EH (cell line): ENCODE measurements at places on chromosomes 6 and 20.

DNA sequence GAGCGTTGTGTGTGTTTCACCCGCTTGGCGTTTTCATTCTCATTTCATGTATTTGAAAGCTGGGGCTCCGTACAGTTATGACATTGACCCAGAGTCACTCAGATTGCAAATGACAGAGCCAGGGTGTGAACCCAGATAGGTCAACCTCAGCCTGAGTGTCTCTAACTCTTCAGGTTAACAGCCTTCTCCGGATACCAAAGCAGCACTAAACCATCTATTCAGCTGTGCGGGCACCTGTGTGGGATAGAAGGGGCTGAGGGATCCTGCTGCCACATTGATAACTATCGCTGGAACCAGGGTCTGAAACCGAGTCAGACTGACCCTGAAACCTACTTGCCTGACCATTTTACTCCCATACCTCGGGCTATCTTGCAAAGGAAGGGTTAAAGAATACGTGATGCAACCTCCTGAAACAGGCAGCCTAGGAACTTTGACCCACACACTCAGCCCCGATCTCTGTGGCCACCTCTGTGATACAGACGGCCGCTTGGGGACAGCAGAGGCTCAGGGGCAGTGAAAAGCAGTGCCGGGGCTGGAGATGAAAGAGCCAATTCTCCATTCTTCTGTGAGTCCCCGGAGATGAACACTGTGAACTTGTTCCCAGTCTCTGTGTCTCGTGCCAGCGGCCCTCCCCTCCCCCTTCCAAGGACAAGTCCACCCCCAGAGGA lies 233.5 kb upstream of the QKI start:
- no peak for DNase-seq

GRCh38 chr6:107493158-107494057 lies 3.5 kb downstream of the SOBP start:
- no peak for DNase-seq

GRCh38 chr20:56522311-56522710 lies 2.2 kb upstream of the FAM209A start:
- no peak for DNase-seq

DNA sequence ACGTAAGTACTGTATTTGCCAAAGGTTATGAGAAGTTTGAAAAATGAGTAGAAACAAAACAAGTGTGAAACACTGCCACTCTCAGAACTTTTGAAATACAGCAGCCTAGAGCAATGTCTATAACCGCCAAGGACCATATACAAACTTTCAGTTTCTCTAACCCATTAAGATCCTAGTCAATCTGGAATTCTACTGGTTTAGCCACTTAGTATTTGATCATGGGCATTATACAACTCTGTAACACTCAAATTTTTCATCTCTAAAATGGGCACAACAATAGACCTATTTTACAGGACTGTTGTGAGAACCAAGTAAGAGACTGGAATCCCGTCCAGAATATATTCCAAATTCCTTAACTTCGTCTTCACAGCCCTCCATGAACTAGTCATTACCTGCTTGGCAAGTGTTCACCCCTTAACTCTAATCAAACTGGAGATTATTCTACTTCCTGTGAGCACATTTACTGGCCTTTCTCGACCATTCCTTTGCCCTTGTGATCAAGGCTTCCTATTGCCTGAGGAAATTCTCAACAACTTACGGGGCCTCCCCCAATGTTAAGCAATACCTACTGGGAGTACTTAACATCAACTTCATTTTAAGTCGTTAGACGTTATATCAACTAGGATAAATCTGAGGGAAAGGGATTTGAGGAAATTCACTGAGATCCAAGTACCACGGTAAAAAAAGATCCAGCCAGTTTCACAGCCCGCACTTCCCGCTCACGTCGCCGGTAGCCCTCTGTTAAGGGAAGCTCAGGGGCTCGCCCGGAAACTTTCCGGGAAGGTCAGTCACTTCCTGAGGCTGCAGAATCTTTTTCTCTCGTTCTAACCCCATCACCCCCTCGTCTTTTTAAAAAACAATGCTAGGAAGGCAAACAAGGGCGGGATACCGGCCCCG lies 1.1 kb downstream of the EIF2S2 start:
- DNase-seq, result peak; percentile 80

- DNase-seq, result peak; percentile 25
Measured at GRCh38 chr20:25272223-25273000, 24.5 kb downstream of the PYGB start.

- no peak for DNase-seq
Measured at GRCh38 chr6:52328303-52328662, 33.7 kb upstream of the PAQR8 start.

DNA sequence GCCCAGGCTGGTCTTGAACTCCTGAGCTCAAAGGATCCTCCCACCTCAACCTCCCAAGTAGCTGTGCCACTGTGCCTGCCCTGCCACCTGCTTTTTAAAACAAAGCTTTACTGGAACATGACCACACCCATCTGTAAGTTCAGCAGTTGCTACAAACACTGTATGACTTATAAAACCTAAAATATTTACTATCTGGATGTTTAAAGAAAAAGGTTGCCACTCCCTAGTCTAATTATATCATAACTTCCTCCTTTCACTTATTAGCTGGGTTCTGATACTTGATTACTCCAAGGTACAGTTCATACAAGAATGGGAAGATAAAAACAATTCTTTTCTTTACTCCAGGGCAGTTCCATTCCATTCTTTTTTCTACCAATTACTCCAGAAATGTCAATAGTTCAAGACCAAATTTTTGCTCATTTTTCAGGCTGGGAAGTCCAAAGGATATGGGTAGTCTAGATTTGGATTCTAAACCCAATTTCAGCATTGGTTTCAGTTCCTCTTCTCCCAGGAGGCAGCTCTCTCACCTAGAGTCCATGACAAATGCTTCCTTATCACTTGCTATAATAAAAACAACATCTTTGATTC lies 63.1 kb downstream of the SEC63 start:
- DNase-seq, result no peak

GRCh38 chr6:108875161-108875555 lies 26.9 kb downstream of the ARMC2 start:
- DNase-seq, result no peak

- DNase-seq, result peak; percentile 49
Measured at GRCh38 chr6:127939442-127940066, 38.7 kb upstream of the THEMIS start.

DNA sequence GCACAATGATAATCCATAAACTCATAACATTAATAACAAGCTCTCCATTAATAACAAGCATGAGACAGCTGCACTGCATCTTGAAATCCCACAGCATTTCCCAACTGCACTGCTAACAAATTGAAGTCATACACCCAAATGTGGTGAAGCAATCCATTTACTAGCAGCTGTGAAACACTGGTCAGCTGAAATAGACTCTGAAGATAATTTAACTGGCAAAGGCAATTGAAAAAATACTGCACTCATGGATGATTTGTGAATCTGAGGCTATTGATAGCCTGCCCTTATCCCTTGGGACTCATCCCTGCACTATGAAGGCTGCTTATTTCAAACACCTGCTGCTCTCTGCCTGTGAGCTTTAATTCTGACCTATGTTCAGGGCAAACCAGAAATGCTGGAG lies 49.1 kb upstream of the PLCB1 start:
- DNase-seq, result peak; percentile 16

GRCh38 chr6:119299694-119300093 lies 49.9 kb downstream of the MAN1A1 start:
- DNase-seq, result no peak

DNA sequence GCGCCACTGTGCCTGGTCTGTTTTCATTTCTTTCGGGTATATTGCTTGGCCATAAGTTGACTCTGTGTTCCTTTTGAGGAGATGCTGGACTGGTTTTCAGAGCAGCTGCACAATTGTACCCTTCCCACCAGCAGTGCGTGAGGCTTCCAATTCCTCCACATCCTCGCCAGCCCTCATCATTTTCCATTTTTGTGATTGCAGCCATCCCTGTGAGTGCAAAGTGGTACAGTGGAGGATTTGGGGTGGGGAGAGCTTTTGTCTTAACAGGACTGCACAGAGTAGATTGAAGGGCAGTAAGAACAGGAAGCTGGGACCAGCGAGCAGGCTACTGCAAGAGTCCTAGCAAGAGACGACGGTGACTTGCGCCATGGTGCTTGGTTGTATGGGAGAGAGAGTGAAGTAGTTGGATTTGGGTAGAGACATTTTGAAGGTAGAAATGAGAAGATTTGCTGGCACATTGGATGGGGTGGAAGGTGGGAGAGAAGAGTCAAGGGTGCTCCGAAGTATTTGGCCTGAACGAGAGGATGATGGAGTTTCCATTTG lies 18.3 kb downstream of the BCAS4 start:
- DNase-seq, result no peak

- no peak for DNase-seq
Measured at GRCh38 chr6:125498606-125499005, 196.8 kb upstream of the HDDC2 start.

DNA sequence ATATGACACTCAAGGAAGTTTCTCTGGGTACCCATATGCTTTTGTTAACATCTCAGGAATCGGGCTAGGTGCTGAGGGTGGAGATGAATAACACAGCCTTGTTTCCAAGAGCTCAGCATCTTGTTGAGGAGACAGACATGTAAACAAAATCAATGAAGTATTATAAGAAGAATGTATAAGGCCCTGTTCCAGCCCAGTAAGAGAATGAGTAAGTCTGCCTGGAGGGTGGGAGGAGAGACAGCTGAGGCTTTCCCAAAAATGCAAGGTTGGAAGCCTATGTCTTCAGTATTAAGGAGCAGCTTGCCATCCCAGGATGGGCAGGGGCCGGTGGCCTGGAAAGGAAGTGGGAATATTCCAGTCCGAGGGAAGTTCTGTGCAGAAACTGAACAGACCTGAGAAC lies 615.3 kb upstream of the BTBD3 start:
- peak; percentile 48 for DNase-seq

- DNase-seq, result no peak
Measured at GRCh38 chr6:15653581-15653980, 9.2 kb downstream of the DTNBP1 start.

GRCh38 chr6:158161566-158162254 lies 6.4 kb downstream of the SERAC1 start:
- DNase-seq, result no peak

DNA sequence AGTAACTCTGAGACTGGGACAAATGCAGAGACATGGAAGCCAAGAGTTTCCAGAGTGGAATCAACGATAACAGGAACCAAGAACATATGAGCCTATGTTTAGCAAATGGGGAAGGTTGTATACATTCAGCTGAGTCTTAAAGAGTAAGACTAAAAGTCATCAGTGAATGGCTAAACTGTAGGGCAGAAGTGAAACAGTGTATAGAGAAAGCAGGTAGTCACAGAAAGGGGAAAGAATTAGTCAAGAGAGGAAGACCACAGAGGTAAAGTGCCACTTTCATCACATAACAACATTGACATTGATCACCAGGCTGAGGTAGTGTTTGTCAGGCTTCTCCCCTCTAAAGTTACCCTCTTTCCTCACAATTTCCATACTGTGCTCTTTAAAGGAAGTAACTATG lies 306.5 kb upstream of the SPTLC3 start:
- DNase-seq, result no peak

DNA sequence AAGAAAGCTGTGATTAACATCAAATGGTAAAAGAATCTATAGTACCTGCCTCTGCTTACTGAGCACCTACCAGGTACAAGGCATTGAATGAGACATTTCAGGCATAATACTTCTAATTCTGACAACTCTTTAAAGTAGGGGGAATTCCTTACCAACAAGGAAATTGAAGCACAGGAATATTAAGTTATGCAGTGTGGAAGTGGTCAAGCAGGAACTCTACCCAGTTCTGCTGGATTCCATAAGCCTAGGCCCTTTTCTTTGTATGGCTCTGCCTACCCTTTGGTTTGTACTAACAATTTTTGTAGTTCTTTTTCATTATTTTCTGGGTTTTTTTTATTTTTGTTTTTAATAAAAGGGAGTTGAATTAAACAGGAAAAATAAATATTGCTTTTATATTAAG lies 114.5 kb downstream of the MAP3K5 start:
- no peak for DNase-seq

DNA sequence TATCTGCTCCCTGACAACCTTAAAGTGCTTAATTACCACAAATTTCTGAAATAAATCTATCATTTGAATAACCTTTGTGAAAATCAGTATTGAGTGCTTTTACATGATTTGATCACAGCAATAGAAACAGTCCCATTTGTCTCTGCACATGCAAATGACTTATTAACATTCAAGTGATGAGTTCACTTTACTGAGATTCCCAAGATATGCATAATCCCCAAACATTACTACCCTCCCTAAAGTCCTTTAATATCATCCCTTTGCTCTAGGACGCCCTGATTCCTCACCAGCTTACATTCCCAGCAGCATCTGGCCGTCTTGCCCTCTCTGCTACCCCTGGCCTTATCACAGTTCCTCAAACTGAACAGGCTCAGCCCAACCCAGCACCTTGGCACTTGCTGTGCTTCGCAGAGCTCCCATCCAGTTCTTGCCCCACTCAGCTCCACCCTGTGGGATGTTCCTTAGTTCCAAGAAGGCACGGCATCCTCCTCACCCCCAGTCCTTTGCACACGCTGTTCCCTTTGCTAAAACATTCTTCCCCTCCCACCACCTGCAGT lies 347.5 kb downstream of the PREX1 start:
- no peak for DNase-seq

DNA sequence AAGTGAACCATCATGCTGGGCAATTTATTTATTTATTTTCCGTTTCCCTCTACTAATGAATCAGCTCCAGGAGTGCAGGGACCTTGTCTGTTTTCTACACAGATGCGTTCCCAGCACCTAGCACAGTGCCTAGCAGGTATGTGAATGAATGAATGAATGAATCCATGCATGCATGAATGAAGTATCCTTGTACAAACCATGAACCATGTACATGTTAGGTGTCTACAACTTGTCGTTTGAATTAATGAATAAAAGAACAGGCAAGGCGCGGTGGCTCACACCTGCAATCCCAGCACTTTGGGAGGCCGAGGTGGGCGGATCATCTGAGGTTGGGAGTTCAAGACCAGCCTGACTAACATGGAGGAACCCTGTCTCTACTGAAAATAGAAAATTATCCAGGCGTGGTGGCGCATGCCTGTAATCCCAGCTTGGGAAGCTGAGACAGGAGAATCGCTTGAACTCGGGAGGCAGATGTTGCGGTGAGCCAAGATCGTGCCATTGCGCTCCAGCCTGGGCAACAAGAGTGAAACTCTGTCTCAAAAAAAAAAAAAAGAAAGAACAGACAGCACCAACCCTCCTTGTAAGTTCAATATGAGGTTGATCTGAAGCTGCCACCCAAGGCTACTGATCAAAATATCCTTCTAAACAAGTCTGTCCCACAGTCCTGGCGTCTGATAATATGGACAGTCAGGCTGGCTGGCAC lies 27.3 kb upstream of the SLC9A8 start:
- DNase-seq, result no peak

- DNase-seq, result no peak
Measured at GRCh38 chr20:45176526-45177267, 2.0 kb downstream of the PI3 start.

DNA sequence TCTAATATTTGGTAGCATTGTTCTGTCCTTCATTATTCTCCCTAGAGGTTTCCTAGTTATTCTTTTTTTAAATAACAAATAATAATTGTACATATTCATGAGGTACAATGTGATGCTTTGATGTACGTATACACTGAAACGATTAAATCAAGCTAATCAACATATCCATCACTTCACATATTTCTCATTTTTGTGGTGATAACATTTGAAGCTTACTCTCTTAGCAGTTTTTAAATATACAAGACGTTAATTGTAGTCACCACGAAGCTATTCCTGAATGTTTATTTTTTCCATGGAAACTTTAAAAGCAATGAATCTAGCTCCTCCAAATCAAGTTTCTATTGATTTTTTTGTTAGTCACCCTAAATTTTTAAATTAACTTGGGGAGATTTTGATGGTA lies 116.5 kb upstream of the PRND start:
- peak; percentile 51 for DNase-seq

GRCh38 chr20:36599912-36600345 lies 5.7 kb upstream of the RAB5IF start:
- DNase-seq, result no peak
